ENCODE measurements at places on chromosomes 6 and 20.

DNA sequence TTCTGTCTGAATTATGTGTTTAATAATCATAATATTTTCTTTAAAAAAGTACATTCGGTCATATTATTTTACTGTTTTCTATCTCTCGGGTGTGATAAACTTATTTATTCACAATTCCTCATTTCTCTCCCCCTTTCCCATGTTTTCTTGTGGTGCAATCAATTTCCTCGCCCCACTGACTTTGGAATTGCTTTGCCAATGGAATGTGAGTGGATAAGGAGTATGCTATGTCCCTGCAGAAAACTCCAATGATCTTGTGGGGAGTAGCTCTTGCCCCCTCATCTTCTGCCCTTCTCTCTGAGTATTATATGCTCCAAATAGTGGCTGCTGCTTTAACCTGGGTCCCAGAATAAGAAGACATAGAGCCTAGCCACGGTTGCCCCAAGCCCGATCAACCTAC lies 64.1 kb downstream of the HMGN3 start:
- no peak for DNase-seq

DNA sequence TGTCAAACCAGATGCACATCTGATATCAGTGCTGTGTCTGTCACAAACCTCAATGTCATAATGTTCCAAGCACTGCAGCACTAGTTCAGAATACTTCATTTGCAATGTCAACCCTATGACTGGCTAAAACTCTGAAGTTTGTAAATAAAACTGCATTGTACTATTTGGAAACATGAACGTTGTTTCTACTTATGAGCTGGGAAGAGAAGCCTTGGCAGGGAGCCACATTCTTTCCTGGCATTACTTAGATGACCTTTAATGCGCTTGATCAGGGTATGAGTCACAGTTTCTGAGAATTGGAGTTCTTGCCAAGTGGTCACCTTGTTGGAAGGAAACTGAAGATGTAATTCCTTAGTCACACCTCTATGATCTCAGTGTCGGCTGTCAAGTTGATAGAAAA lies 664.8 kb upstream of the MMS22L start:
- peak; percentile 47 for DNase-seq

GRCh38 chr20:47330933-47331708 lies 25.4 kb downstream of the ZMYND8 start:
- no peak for DNase-seq

DNA sequence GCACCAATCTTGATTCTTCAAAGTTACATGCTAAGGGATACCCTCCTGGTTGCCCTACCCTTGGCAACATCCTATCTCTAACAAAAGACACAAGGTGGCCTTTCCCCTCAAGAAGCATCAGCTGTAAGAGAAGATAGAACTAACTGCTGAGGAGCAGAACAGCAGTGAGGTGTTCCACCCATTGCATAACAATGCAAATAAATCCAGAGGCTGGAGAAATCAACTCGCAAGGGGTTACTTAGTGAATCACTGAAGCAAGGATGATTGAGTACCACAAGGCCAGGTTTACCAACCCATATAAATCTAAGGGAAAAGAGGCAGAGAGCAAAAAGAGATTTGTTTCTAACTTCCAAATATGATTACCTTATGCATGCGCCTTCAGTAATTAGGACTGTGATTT lies 36.7 kb downstream of the F13A1 start:
- DNase-seq: no peak

DNA sequence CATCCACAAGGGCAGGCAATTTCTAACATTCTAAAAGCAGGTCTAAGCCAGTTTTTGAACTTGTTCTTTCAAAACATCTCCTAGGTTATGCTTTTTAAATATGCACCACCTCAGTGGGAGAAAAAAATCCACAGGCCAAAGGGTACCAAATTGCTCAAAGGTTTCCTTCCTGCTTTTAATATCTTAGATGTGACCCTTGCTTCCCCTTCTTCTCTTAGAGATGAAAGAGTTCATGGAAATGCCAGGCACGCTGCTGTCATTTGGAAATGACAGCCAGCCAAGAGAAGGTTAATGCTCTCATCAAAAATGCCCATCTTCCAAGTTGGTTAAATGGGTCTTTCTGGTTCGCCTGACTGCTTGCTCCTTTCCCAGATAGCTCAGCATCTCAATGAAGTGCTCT lies 497.1 kb downstream of the CD83 start:
- DNase-seq: no peak

- DNase-seq: peak; percentile 82
Measured at GRCh38 chr6:28606424-28607391, 81.0 kb downstream of the GPX5 start.

DNA sequence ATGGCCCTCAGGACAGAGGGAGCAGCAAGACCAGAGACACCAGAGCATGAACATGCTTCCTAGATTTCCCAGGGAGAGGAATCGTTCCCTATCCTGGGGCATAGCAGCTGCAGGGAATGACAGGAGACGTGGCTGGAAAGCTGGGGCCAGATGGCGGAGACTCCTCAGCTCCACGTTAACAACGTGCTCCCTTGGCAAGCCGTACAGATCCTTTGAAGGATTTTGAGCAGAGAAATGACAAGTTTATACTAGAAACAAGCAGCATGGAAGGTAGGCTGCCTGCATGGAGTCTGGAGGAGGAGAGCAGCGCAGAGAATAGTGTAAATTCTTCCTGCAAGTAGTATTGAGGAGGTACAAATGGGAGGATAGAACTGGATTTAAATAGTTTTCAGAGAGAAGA lies 11.7 kb downstream of the MYLIP start:
- no peak for DNase-seq

GRCh38 chr6:135823851-135824250 lies 27.6 kb upstream of the PDE7B start:
- no peak for DNase-seq

- DNase-seq: no peak
Measured at GRCh38 chr6:20757761-20758160, 223.5 kb downstream of the CDKAL1 start.

DNA sequence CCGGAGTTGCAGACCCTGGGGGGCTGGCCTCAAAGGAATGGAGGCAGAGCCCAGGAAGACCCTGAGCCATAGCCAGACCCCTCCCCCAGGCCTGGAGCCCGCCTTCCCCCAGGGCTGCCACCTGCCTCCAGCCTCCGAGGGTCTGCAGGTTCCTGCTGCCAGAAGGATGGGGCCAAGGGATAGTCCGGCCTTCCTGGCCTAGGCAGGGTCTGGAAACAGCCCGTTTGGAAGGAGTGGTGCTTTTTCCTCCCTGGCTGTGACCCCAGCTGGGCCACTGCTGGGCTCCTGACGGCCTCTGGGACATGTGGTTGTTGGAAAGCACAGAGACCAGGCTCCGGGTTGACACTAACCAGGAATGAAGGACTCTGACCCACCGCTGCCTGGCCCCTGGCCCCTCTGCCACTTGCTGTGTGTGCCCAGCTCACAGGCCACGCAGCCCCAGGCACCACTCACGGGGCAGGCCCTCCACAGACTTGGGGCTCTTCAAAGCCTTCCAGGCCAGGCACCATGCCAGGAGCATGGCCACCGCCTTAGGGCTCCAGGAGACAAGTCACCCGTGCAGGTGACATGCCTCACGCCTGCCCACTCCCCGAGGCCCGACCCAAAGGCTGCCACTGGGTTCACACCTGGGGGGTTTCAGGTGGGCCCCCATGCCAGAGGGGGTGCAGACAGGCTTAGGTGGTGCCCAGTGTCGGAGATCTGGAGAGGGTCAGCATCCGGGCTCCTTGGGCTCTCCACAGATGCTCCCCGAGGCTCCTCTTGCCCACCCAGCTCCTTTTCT lies 3.9 kb upstream of the LAMA5 start:
- DNase-seq: no peak

DNA sequence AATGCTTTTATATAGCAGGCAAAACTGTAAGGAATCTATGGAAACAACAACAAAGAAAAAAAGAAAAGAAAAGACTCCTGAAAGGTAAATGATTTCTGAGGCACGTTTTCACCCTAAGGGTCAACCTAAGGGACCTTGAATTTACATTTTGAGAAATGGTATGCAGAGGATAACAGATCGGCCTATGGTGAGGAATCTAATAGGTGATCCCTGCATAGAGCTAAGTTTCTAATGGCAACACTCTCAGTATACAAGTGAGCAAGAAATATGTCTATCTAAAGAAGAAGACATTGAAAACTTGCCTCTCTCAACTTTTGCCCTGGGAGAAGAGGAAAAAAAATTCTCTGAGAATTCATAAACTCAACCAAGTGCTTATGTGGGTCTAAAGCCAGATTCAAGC lies 18.9 kb upstream of the AKAP7 start:
- DNase-seq: no peak

- no peak for DNase-seq
Measured at GRCh38 chr20:25203871-25204320, 8.4 kb downstream of the ENTPD6 start.

DNA sequence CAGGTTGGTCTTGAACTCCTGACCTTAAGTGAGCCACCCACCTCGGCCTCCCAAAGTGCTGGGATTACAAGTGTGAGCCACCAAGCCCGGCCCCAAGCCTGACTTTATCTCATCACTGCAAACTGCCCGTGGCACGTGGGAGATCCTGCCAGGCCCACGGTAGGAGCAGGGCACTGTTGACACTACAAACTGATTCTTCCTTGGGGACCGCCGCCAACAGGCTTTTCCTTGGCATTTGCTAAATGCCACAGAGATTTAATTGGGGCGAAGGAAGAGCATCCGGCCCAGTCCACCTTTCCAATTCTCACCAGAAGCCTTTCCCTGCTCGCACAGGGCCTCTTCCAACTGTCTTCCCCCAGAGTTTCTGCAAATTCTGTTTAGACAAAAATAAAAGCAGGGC lies 11.0 kb downstream of the ATP9A start:
- DNase-seq: no peak

DNA sequence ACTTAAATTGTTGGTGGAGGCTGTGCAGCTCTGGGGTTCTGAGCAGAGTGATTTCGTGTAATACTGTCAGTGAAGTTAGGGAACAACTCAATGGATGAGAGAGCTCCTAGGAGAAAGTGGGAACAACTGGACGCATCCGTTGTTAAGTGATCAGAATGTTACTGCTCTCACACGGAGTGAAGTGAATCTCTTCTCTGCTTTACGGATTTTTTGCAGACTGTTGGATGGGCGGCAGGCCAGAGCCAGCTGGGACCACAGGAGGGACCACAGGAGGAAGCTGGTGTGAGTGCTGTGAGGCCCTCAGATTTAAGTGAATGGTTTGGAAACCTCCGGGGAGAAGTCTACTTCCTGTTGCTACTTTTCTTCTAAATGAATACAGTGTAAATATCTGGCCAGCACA lies 23.7 kb upstream of the PPP1R14C start:
- DNase-seq: peak; percentile 57

DNA sequence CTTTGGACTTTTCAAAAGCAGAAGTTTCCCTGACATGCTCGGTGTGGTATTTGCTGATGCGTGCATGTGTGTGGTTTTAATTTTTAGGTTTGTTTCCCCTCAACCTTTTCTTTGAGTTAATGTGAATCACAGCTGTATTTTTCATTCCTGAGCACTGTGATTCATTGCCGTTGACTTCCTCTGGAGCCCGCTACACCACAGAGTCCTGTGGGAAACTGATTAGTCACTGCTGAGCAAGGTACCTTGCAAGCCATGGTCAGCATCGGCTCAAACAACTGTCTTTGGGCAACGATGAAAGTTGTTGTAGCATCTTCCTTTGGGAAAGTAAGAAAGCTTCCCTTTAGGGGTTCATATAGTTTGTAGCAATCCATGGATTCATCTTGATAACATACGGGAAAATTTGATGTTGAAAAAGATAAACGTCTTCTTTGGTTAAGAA lies 57.5 kb downstream of the RIN2 start:
- no peak for DNase-seq
